GM20000 (cell line): ENCODE measurements at places on chromosomes 16 and 17.

- no peak for DNase-seq
Measured at GRCh38 chr17:39722104-39722503, 8.2 kb downstream of the MIEN1 start.

DNA sequence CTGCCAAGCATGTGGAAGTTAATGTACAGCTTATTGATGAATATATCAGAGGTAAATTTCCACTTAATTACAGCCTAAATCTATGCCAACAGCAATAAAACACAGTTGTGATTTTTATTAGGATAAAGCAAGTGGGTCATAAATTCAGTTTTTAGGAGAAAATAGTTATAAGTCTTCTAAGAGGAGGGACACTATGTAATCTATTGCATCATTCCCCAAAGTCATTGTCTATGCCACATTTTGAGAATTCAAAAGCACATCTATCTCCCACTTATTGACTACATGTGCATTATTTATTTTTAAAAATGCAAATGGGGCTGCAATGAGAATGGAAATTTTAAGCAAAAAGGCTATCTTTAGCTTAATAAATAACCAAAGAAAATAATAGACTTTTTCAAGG, 23.7 kb upstream of the NSRP1 start:
- DNase-seq, result no peak

DNA sequence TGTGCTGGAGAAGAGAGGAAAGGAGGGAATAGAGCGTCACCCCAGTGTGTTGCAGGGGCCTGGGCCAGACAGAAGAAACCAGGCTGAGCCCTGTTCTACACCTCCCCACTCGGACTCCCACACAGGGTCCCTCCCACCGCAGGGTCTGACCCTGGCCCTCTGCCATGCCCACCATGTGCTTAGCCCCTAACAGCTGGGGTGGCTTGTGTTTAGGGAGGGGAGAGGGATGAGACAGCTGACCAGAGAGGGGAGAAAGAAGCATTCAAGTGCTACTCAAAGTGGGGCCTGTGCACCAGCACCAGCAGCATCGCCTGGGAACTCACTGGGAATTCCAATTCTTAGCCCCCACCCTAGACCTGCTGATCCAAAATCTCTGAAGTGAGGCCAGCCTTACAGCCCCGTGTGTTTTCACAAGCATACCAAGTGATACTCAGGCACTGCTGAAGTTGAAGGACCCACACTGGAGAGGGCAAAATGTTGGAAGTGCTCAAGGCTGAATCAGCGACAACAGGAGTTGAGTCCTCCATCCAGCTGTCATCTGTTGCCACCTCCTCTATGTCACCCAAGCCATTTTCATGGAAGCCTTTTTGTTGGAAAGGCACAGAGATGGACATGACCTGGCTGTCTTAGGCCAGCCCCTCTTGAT, 47.0 kb downstream of the FZD2 start:
- no peak for DNase-seq

GRCh38 chr17:75003070-75003956, 9.2 kb upstream of the MRPL58 start:
- DNase-seq, result peak; percentile 13

DNA sequence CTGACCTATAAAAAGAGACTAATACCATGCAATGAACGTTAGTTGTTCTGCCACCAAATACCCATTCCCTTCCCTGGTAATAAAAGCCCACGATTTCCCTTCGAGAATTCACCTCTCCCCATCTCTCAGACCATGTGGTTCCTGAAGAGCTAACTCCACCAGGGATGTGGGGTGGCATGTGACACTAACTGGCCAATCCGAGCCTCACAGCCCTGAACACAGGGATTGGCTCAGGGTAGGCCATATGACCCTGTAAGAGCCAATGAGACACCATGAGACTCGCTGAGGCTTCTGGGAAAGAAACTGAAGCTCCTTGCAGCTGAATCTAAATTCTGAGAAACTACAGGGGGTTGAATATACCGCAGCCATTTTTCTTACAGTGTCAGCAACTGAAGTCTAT, 21.1 kb downstream of the HELZ start:
- no peak for DNase-seq

- DNase-seq, result no peak
Measured at GRCh38 chr16:3010510-3010909, 2.2 kb upstream of the CLDN9 start.

- peak; percentile 76 for DNase-seq
Measured at GRCh38 chr17:6913608-6914443, 82.0 kb upstream of the ALOX12 start.

GRCh38 chr16:79247386-79247785, 353.2 kb downstream of the MAF start:
- DNase-seq, result no peak

DNA sequence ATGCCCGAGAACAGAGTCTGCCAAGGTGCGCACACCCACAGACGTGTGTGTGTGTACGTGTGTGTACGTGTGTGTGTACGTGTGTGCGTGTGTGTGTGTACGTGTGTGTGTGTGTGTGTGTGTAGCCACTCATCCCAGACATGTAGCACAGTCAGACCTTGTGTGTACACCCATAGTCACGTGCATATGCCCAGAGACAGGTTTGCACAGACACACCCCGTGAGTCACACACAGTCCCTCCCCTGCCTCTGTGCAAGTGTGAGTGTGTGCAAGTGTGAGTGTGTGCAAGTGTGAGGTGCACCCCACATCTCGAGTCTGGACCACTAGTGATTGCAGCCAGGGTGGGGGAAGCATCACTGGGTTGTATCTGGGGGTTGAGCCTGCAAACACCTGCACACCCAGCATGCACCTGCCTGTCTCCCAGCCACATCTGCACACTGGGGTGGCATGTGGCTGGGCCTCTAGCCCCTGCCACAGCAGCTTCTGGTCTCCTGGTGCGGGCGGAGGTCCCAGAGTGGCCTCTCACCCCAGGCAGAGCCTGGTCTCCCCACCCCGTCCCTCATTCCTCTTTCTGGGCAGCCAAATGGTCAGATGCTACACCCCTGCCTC, 23.6 kb downstream of the BAHCC1 start:
- DNase-seq, result no peak

DNA sequence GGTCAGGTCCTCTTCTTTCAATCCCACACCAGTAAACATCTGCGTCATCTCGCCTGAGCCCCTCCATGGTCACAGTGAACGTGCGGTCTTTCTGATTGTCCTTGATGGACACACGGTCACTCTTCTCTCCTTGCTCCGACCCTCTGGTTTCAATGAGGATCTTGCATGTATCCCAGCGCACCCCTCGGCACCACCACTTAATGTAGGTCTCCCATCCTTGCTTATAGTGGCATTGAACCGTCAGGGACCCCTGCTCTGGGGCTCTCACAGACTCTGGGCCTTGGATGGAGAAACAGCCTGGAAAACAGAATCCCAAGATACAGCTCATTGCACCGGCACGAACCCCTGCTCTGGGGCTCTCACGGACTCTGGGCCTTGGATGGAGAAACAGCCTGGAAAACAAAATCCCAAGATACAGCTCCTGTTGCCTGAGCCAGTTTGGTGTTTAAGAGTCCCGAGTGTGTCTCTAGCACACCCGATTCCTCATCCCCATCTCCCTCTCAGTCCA, 5.4 kb downstream of the CD300LB start:
- DNase-seq, result no peak

- DNase-seq, result peak; percentile 66
Measured at GRCh38 chr17:28741358-28742349, 2.2 kb upstream of the TRAF4 start.

GRCh38 chr17:50558581-50558940, 2.0 kb upstream of the CACNA1G start:
- no peak for DNase-seq

GRCh38 chr16:52740766-52741165, 193.8 kb upstream of the TOX3 start:
- no peak for DNase-seq
